Stimulated activated CD8-positive, alpha-beta memory T cell treated with anti-CD3 and anti-CD28 coated beads, Interleukin-4, amount 100 ng/mL, for 4 hours (primary cell): ENCODE measurements at places on chromosomes 3 and 15.

- DNase-seq, result no peak
Observed at GRCh38 chr3:39502838-39503145, 35.3 kb downstream of the MOBP start.

- DNase-seq, result no peak
Observed at GRCh38 chr3:139430493-139430892, 41.0 kb upstream of the COPB2 start.

DNA sequence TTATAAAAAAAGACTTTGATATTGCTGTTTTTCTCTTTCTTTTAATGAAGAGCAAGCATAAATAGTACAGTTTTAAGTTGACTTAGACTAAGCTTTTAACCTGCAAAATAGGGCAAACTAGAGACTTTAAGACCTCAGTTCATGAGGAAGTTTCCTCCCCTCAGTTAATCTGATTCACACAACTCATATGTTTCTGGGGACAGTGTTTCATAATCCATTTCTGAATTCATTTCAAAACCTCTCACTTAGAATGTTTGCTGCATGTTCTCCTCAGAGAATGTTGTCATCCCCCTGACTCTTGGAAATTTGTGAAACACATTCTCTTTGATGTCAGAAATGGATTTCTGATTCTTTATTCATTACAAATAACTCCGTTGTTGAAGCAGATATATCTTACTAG lies 79.3 kb upstream of the SKOR1 start:
- DNase-seq, result no peak

DNA sequence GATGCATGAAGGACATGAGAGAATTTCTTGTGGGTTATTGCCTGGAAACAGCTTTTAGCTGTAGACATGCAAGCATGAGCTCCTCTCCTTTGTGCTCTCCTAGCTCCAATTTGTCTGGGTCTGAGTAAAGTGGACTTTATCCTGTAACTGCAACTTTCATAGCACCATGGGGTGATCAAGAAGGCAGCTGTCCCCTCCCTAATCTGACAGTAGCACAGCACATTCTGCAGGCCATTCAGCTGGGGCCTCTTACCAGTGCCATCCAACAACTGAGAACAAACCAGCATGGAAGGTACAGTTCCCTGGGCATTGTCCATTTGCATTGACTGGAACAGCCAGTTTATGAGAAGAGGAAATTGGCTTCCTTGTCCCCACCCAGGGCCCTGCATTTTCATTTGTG lies 7.7 kb upstream of the RAB27A start:
- DNase-seq, result no peak

GRCh38 chr15:40264321-40265153 lies 18.3 kb downstream of the ANKRD63 start:
- no peak for DNase-seq

DNA sequence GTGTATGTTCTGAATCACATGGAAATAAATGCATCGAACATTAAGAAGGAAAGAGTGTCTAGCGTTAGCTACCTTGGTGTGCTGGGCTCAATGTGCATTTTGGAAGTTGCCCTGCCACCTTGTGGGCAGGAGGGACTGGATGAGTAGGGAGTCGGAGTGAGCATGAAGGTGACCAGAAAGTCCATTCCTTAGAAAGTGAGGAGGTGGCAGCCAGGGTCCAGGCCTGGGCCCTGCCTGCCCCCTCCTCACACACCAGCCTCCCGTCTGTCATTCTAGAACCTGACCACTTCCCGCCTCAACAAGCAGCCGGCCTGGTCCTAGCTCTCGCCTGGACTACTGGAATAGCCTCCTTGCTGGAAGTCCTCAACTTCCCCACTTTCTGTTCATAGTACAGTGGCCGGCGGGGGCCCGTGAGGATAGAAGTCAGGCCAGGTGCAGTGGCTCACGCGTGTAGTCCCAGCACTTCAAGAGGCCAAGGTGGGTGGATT lies 10.2 kb upstream of the GATA2 start:
- DNase-seq, result no peak

DNA sequence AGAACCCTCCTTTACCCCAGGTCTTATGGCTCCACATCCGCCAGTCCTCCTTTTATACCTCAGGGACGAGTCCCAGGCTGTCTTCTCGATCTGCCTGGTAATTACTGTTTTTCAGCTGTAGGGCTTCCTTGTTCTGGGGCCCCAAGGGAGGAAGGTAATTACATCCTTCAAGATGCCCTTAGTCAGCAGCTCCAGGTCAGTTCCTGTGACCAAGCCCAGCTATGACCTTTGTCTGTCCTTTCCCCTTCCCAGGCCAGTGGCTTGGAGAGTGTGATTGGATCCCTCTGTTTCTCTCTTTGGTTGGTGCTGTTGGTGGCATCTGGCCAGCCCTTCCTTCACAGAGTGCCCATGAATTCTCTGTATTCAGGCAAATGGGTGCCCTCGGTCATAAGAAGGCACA lies 92.6 kb downstream of the AAGAB start:
- DNase-seq, result no peak

DNA sequence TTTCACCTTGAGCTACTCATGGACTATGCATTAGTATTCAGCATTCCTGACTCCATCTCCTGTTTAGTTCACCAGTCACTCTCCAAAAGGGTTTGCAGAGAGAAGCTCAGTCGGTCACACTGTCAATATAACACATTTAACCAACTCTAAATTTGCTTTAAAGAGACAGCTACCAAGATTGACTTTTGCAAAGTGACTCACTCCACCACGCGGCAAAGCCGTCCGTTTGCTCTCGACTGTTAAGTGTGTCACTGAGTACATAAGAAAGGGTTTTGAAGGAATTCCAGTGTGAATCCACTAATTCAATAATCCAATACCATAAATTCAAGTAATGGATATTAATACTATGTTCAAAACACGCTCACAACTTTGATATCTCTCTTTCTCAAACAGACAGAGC lies 1006.7 kb upstream of the NR2F2 start:
- no peak for DNase-seq

GRCh38 chr15:59998305-59998949 lies 5.7 kb upstream of the FOXB1 start:
- no peak for DNase-seq

GRCh38 chr3:177822681-177823096 lies 625.4 kb upstream of the TBL1XR1 start:
- no peak for DNase-seq

DNA sequence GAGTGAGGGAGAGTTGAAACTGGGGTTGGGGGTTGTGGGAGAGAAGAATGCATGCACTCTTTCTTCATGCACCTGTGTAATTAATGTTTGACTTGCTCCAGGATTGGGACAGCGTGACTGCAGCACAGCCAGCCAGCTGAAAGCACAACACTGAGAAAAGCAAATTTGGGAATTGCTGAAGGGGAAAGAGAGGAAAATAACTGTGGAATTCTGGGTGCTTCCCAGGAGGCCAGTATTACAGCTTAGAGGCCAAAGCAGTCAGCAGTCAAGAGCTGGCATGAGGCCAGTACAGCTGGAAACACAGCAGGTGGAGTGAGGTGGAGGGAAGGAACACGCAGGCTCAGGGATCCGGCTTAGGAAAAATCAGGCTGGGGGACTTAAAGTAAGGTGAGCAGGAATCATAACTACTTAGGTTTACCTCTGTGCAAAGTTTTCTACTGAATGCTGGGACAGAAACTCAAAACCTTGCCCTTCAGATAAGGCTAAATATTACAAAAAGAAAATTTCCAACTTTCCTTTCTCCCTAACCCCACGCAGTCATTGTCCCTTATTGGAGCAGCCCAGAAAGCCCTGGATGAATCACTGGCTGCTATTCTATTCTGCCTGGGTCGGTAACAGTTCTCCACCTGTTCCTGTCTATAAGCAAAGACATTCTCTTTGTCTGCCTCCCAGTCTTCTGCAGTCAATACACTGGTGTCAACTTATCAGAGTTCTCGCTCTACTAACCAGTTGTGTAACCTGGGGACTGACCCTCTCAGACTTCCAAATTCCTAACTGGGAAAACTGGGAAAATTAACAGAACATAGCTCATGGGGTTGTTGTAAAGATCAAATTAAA lies 167.2 kb downstream of the MAGI1 start:
- no peak for DNase-seq

- no peak for DNase-seq
Observed at GRCh38 chr15:62449638-62450037, 284.6 kb upstream of the C2CD4B start.

DNA sequence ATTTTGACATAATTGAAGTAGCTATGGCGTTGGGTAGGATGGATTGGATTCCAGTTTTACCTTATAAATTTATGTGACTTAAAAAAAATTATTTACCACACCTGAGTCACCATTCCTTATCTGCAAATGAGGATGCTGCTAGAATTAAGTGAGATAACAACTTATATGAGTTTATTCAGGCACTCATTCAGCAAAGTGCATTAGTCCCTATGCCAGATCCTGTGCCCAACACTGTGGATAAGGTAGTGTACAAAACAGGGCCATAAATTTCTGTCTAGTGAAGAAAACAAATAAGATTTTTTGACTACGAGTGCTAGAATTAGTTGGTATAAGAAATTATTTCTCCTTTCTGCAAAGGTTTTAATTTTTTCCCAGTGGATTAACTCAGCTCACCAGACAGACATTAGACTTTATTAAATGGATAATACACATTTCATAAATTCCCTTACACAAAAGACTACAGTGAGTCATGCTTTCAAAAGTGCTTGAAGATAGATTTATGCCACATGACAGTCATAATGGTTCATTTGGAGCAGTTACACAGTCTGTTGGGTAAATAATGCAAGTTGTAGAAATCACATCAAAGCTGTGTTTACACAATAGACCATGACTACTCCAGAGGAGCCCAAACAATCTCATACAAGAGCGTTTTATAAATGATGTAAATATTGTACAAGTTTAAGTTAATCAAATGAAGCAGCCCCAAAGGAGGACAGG lies 129.9 kb upstream of the TGFBR2 start:
- DNase-seq, result no peak

GRCh38 chr3:27666708-27667107 lies 55.4 kb downstream of the EOMES start:
- DNase-seq, result no peak

- DNase-seq, result no peak
Observed at GRCh38 chr15:36826948-36827347, 247.5 kb downstream of the CDIN1 start.

DNA sequence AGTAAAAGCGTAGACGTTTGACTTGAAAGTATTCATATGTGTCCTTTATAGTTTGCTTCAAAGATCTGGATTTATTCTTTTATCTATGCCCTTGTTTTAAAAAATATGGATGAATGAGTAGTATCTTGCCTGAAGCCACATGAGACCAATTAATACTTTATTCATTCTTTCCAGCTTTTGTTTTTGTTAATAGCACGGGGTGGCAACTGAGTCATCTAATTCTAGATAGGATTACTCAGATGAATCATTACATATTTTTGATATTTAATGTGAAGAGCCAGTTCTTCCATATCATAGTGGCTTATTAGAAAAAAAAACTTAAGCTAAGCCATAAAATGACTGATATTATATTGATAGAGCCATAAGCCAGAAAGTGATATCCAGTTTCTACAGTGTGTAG lies 121.9 kb downstream of the BBX start:
- no peak for DNase-seq

GRCh38 chr15:29455530-29455929 lies 185.9 kb upstream of the NSMCE3 start:
- no peak for DNase-seq

GRCh38 chr15:57333487-57333886 lies 42.8 kb upstream of the CGNL1 start:
- DNase-seq, result no peak

GRCh38 chr3:10471054-10471688 lies 34.2 kb downstream of the ATP2B2 start:
- no peak for DNase-seq

DNA sequence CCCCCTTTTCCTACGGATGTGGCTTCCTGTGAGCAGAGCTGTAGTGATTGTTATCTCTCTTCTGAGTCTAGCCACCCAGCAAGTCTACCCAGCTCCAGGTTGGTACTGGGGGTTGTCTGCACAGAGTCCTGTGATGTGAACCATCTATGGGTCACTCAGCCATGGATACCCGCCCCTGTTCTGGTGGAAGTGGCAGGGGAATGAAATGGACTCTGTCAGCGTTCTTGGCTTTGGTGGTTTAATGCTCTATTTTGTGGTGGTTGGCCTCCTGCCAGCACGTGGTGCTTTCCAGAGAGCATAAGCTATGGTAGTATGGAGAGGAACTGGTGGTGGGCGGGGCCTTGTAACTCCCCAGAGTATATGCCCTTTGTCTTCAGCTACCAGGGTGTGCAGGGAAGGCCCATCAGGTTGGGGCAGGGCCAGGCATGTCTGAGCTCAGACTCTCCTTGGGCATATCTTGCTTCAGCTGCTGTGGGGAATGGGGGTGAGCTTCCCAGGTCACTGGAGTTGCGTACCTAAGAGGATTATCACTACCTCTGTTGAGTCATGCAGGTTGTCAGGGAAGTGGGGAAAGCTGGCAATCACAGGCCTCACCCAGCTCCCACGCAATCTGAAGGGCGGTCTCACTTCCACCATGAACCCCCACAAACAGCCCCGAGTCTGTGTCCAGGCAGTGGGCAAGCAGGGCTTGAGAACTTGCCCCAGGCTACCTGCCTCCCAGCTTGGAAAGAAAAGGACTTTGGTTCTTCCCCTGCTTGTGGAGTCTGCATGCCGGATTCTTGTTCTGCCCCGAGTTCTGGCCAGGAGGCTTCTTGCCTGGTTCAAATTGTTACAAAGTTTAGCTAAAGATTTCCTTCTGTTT lies 9.0 kb upstream of the ADGRG7 start:
- DNase-seq, result no peak

- no peak for DNase-seq
Observed at GRCh38 chr15:67548236-67548852, 5.8 kb downstream of the MAP2K5 start.

DNA sequence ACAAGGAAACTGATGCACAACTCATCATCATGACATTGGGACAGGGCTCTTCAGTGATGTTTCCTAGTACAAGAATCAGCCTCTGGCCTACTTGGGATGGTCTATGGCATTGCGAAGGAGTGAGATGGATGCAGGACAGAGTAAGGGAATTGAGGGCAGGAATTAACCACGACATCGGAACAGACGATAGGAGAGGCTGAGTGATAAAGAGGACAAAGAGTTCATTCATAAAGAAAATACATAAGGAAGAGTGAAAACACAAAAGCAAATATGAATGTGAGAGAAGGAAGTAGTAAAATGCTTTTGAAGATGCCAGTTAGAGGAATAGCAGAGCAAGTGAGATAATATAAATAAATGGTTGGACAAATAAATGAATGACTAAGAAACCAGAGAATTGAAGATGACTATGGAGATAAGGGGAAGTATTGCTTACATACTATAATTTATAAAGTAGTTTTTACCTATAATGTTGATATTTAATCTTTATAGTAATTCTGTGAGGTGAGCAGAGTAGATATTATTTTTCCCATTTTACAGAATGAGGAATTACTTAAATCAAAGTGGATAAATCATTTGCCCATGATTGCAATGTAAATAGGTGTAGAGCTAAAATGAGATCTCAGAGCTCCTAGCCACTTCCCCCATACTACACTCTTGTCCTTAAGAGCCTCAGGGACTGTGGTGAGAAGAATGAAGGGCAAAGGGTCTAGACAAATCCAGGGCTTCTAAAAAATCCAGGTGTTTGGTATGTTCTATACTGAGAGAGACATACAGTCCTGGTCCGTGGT lies 203.3 kb downstream of the DTWD1 start:
- DNase-seq, result no peak
